ENCODE measurements at places on chromosomes 7 and 10.

GRCh38 chr10:66714741-66715140 is 211.1 kb upstream of the LRRTM3 start:
- DNase-seq, result no peak

GRCh38 chr7:97513326-97513725 is 218.6 kb upstream of the TAC1 start:
- no peak for DNase-seq

GRCh38 chr7:12923971-12924370 is 236.5 kb downstream of the ARL4A start:
- DNase-seq, result no peak

- DNase-seq, result no peak
Observed at GRCh38 chr10:11610166-11610825, 1.2 kb downstream of the USP6NL start.
